ENCODE measurements at places on chromosomes 4 and X.

- DNase-seq: no peak
These were observed 26.8 kb downstream of the PDGFRA start for GRCh38 chr4:54255881-54256280.

GRCh38 chrX:152958524-152959465, 35.1 kb downstream of the PNMA5 start:
- DNase-seq: peak; percentile 91

- no peak for DNase-seq
These were observed 206.3 kb upstream of the ANXA3 start for GRCh38 chr4:78345237-78345636.

GRCh38 chrX:150984169-150984824, 1.2 kb downstream of the HMGB3 start:
- peak; percentile 28 for DNase-seq

DNA sequence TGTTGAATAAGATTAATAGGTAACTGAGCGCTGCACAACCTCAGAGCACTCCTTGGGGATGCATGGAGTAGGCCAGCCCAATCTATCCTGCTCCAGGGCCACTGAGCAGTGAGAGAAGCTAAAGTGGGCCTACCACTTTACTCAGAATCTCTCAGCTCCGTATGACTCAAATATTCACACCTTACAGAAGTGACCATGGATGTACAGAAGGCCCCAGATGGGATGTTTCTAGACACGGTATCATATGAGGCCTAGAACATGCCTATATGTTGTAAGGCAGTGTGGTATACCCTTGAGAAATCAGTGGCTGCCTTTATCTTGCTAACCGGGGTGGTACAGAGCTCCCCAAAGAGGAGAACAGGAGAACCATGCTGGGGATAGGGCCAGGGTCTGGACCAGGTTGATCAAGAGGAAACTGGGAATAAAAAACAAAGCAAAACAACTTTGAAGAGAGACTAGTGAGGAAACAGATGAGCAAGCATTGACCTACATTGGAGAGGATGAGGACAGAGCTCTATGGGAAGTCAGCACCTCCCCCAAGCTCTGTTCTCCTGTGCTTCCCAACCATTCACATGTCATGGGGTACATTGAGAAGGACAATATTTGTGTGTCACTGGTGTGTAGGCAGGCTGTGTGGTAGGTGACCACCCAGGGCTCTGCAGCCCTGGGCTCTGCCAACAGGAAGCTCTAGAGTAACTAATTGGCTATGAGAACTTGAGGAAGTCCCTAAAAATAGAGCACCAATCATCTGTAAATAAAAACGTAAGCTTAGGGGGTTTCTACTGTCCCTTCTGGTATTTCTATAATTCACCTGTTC, 31.4 kb downstream of the HOPX start:
- no peak for DNase-seq

- no peak for DNase-seq
These were observed 34.5 kb downstream of the PHKA2 start for GRCh38 chrX:18949291-18949943.

DNA sequence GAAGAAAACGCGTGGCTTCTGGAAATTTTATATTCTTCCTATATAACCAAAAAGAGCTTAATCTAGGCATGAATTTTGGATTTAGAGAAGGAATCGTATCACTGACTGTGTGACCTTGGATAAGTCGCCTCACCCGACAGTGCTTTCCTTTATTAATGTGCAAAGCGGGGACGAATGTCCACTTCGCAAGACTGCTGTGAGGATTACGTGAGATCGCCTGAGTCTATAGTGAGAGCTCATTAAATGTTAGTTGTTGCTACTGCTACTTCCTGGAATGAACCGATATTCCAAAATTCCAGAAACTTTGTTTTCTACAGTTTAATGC, 448 bp upstream of the TBC1D8B start:
- no peak for DNase-seq

- no peak for DNase-seq
These were observed 46.8 kb upstream of the TMPRSS11F start for GRCh38 chr4:68176500-68176899.

DNA sequence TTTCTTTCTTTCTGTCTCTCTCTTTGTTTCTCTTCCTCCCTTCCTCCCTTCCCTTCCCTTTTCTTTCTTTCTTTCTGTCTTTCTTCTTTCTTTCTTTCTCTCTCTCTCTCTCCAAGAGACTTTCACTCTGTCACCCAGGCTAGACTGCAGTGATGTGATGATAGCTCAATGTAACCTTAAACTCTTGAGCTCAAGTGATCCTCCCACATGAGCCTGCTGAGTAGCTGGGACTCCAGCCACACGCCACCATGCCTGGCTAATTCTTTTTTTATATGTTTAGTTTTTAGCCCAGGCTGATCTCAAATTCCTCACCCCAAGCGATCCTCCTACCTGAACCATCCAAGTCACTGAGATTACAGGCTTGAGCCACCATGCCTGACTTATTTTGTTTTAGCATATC, 64.3 kb upstream of the EMCN start:
- no peak for DNase-seq

DNA sequence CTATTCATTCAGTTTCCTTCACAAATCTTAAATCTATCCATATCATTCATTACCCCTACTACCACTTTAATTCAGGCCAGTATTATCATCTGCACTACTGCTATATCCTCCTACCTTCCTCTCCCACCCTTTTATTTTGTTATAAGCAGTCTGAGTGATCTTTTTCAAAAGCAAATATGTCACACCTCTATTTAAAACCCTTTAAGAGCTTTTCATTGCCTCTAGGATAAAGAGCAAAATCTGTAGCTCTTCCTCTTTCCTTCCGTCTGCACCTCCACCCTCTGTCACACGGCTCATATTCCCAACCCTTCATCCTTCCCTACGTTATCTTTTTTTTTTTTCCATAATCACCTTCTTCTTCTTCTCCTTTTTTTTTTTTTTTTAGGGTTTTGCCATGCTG, 60.3 kb upstream of the SMIM10 start:
- DNase-seq: no peak

DNA sequence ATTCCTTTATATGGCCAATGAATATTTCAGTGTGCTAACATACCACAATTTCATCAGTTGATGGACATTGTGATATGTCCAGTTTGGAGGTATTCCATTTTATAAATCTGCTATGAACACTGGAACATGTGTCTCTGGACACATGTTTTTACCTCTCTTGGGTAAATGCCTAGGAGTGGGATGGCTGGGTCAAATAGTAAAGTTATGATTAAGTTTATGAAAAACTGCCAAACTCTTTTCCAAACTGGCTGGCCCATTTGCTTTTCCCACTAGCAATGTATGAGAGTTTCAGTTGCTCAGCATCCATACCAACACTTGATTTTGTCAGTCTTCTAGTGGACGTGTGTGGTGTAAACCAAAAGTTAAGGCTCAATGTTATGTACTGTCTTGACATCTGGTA, 40.5 kb downstream of the CEP44 start:
- no peak for DNase-seq

GRCh38 chr4:70364002-70364401, 3.4 kb downstream of the SMR3A start:
- no peak for DNase-seq

GRCh38 chr4:56406151-56406550, 18.9 kb upstream of the AASDH start:
- no peak for DNase-seq

DNA sequence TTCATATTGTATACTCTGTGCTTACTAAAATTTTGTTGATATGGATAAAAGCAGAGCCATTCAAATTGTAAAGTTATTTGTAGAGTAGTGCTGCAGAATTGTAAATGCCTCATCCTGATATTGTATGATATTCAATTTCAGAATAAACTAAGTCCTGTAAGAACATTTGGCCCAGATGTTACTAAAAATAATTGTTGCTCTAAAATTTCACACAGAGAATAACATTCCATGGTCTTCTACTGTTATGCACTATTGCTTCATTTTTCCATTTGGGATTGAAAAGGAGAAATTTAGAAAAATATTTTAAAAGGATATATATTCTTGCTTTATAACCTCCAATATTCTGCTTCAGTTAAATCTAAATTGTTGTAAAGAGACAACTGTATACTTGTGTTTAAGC, 195.6 kb downstream of the LARP7 start:
- DNase-seq: no peak

DNA sequence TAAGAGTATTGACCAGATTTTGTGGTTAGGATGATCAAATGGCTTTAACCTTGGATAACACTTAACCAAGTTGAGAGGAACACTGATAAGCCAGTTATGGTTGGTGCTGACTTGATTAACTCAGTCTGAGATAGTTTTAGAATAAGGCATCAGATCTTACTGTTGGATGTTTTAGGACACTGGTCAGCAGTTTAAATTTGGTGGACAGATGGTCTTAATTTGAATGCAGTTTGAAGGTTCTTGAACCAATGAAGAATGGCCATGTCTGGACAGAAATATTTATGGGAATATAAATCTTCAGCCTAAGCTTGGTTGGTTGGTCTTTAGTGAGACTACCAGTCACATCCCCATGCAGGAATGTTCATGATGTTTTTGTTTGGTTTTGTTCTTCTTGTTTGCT, 2.6 kb upstream of the GIMD1 start:
- DNase-seq: no peak

GRCh38 chr4:42420140-42420539, 22.9 kb downstream of the SHISA3 start:
- no peak for DNase-seq

DNA sequence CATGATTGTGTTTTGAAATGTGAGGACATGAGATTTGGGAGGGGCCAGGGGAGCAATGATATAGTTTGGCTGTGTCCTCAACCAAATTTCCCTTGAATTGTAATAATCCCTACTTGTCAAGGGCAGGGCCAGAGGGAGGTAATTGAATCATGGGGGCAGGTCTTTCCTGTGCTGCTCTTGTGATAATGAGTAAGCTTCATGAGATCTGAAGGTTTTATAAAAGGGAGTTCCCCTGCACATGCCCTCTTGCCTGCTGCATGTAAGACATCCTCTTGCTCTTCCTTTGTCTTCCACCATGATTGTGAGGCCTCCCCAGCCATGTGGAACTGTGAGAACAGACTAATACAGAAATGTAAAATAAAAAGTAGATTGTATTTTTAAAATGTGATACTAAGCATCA, 1294.9 kb downstream of the ADGRL3 start:
- DNase-seq: no peak

DNA sequence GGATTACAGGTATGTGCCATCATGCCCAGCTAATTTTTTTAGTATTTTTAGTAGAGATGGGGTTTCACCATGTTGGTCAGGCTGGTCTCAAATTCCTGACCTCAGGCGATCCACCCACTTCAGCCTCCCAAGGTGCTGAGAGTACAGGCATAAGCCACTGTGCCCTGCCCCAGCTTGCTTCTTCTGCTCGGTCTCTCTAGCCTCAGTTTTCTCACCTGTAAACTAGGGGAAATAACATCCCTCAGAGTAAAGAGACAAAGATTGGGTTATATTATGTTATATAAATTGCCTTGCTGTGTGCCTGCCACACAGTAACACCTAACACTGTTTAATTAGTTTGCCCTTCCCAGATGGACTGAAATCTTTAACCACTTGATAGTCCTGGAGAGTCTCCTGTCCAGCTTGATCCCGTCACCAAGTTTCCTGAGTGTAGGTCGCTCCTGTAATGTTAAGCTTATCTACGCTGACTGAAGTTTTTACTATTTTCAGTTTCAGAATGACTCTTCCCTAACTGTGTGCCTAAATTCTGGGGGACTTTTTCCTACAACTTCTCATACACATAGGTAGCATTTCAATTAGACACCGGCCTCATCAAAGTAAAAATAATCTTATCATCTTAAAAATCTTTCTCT, 412.7 kb upstream of the TENM3 start:
- no peak for DNase-seq

DNA sequence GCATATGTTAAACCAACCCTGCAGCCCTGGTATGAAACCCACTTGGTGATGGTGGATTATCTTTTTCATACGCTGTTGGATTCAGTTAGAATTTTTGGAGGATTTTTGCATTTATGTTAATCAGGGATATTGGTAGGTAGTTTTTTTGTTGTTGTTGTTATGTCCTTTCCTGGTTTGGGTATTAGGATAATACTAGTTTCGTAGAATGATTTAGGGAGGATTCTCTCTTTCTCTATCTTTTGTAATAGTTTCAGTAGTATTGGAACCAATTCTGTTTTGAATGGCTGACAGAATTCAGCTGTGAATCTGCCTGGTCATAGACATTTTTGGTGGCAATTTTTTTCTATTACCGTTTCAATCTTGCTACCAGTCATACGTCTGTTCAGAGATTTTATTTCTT, 305.4 kb downstream of the IDS start:
- DNase-seq: no peak

GRCh38 chrX:110170029-110170428, 147.9 kb downstream of the AMMECR1 start:
- no peak for DNase-seq

DNA sequence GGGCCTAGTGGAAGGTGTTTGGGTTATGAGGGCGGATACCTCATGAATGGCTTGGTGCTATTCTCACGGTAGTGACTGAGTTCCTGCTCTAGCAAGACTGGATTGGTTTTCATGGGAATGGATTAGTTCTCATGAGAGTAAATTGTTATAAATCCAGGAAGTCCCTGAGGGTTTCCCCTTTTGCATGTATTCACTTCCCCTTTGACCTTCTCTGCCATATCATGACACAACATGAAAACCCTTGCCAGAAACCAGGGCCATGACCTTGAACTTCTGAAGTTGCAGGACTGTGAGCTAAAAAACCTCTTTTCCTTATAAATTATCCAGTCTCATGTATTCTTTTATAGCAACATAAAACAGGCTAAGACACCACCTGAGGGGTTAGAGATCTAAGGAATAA, 529.7 kb upstream of the RPS6KA3 start:
- no peak for DNase-seq

DNA sequence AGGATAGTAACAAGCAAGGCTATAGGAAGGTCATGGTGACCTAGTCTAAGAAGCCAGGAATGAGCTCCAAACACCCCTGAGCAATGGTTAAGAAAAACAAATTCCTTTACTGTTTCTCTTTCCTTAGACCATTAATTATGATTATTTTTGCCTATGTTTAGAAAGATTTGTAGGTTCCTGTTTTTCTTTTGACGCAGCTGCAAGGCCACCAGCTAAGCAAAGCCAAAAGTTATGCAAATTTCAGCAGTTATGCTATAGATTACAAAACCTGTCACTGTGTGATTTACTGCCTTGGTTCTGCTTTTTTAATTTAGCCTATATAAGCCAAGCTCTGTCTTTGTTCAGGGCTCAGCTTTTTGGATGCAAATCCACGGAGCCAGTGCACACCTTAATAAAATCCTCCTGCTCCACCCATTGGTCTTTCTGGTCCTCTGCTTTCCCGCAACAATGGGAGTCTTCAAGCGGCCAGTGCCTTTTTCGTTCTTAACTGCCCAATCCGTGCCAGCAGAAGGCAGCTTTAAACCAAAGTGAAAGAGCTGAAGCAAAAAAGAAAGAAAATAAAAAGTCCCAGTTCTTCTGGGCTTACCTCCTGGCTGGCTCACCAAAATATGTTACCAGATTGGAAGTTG, 1.4 kb upstream of the CEP135 start:
- peak; percentile 26 for DNase-seq

- DNase-seq: no peak
These were observed 40.7 kb upstream of the ASMTL start for GRCh38 chrX:1493412-1493811.

- no peak for DNase-seq
These were observed 74.8 kb upstream of the SMARCA5 start for GRCh38 chr4:143438710-143439109.

Measured in activated CD4-positive, alpha-beta T cell treated with anti-CD3 and anti-CD28 coated beads for 36 hours (primary cell).